ENCODE measurements at places on chromosomes 7 and 10. TPM values are rescaled to one million over a fixed set of nuclear protein-coding genes. Genes with fewer than 3 reads are reported as not detected.

CRYGN gene
- total RNA-seq = not detected

CNPY1 gene
- not detected for total RNA-seq

CCDC172 gene
- not detected for total RNA-seq

PPP1R17 gene
- not detected for total RNA-seq

CTAGE8 gene
- not detected for total RNA-seq

NPSR1 gene
- not detected for total RNA-seq

CCL24 gene
- not detected for total RNA-seq

GJD4 gene
- not detected for total RNA-seq

SLC18A3 gene
- total RNA-seq = not detected

AVPI1 gene
- 2.9 TPM for total RNA-seq

MTG1 gene
- total RNA-seq = 40.5 TPM

NODAL gene
- not detected for total RNA-seq

GNGT1 gene
- not detected for total RNA-seq

CYP26C1 gene
- 2.5 TPM for total RNA-seq

ASB10 gene
- not detected for total RNA-seq

CELF2 gene
- total RNA-seq = 30.6 TPM

FGFBP3 gene
- total RNA-seq = 0.65 TPM

MYOZ1 gene
- not detected for total RNA-seq

GBX1 gene
- total RNA-seq = under 0.01 TPM

FXYD4 gene
- not detected for total RNA-seq

SORBS1 gene
- total RNA-seq = 1.1 TPM

CALHM3 gene
- not detected for total RNA-seq

RAMP3 gene
- total RNA-seq = not detected
